ENCODE measurements at places on chromosomes 2 and 18.

DNA sequence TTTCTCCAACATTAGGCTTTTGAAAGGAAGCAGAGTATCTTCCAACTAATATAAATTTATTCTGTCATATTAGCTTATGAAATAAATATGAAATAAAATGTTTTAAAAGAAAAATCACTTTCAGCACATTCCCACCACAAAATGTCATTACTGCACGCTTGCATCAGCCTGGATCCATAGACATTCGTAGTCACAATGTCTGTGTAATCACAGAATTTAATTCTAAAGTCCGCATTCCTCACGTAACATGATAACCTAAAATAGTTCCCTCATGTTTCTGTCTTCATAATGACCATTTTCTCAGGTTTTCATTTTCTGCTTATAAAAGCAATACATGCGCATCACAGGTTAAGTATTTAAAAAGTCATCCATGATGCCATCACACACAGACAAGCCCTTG, 47.1 kb downstream of the HDAC4 start:
- no peak for DNase-seq

GRCh38 chr2:222055328-222055727, 243.5 kb downstream of the PAX3 start:
- DNase-seq: no peak

DNA sequence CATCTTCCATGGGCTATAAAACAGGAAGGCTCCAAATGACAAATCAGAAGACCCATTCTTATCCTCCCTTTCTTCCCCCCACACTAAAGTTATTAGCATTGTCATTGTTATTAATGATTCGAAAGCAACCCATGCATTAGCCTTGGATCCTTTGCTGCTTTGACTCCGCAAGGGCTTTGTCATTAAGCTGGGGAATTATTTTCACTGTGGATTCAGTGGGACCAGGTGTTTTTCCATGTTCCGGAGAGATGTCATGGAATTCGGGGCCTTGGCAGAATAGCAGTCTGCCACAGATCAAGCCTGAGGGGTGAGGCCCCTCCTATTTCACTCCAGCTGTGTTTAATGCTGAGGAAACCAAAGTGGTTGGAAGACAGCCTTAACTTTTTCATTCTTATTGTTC, 357.1 kb downstream of the EN1 start:
- no peak for DNase-seq

GRCh38 chr18:45378308-45378707, 237.0 kb upstream of the SLC14A2 start:
- DNase-seq: no peak

DNA sequence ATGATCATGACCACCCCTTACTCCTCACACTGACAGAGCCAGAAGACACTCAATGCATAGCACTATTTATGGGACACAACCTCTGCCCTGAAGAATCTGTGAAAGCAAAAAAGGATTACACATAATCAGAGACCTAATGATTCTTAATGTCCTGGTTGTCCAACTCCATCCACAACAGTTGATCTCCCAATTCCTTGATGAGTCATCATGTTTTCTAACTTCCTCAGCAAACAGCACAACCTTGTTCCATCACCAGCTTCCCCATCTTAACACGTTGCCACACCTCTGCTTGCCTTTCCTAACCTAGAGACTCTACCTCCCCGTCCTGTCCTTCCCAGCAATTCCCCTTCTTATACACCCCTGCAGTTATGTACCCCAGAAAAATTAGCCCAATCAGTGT, 13.2 kb upstream of the MARCHF4 start:
- DNase-seq: no peak

- DNase-seq: no peak
Observed at GRCh38 chr2:120430501-120430830, 84.5 kb downstream of the INHBB start.

GRCh38 chr2:209451209-209451834, 27.5 kb downstream of the MAP2 start:
- DNase-seq: no peak

- DNase-seq: no peak
Observed at GRCh38 chr2:84427235-84428138, 31.6 kb downstream of the SUCLG1 start.

GRCh38 chr2:86194751-86195054, 559 bp downstream of the IMMT start:
- no peak for DNase-seq

Data from PC-9 (cell line).